ENCODE measurements at places on chromosomes 3 and 15. TPM values are rescaled to one million over a fixed set of nuclear protein-coding genes. Genes with fewer than 3 reads are reported as not detected.

The NTRK3 gene
- not detected for total RNA-seq

- DNase-seq: no peak
Observed at GRCh38 chr3:169815590-169816150, 3.0 kb upstream of the LRRC34 start.

DNA sequence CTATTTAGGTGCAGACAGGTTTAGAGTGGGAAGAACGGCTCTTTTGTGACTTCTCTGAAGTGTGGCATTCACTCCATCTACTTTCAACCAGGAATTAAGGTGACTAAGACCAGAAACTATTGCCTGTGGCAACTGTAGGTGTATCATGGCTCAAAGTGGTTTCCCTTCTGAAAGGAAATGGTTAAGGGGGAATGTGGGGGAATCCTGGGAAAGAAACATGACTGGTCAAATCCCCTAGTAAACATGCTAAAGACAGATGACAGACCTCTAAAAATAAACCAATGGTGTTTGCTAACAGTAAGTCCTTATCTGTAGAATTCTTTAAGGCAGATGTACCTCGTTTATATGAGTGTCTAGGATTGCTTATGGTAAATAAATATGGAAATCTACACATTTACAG is 56.9 kb downstream of the MEGF11 start:
- no peak for DNase-seq

The ERC2 gene
- 0.78 TPM for total RNA-seq

DNA sequence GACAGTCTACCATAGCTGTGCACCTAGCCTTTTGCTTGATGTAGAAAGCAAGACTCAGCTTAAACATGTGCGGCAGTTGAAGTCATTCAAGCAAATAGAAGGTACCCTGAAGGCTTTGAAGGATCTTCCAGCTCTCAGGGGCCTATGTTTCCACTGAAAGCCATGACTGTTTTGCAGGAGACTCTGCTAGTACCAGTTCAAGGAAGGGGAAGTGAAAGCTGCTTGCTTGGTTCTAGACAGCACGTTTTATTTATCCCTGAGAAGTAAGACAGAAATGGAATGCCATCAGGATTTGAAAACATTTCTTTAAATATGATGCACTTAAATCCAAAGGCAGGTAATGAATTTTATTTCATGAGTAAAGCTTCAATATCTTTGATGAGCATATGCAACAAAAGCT is 311.4 kb downstream of the PDCD6IP start:
- no peak for DNase-seq

DNA sequence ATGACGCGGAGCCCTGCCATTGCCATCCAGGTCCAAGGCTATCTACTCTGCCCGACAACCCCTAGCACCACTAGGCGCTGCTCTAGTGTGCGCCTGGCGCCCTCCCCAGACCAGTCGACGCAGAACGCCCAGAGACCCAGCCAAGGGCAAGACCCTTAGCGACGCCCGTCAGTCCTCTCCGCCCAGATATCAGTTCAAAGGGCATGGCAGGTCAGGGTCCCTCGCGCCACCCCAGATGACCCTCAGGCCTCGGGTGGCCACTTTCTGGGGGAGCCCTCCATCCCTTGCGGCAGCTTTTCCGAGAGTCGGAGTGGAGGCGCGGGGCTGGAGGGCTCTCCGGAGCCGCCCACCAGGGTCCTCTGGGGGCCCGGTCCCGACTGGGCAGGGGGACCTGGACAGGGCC is 371 bp upstream of the CLSTN2 start:
- peak; percentile 87 for DNase-seq

The GOLGA8K gene
- total RNA-seq: 0.75 TPM

- DNase-seq: no peak
Observed at GRCh38 chr3:52306978-52307377, 9.1 kb upstream of the DNAH1 start.

DNA sequence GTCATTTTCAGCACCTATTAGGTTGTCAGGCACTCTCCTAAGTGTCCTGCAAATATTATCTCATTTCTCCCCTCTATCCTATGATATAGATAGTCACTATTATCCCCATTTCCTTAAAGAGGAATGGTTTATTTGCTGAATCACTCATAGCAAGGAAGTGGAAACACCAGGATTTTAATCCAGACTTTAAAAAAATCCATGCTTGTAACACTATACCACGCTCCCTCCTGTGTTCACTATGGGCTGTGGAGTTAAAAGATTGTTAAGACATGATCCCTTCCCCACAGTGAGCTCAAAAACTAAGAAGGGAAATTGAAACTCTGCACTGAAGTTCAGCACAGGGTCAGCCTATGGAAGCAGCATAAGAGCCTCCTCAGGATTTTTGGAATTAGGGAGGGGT is 60.2 kb downstream of the TMEM39A start:
- no peak for DNase-seq

- DNase-seq: no peak
Observed at GRCh38 chr3:116263842-116264545, 181.3 kb downstream of the LSAMP start.

DNA sequence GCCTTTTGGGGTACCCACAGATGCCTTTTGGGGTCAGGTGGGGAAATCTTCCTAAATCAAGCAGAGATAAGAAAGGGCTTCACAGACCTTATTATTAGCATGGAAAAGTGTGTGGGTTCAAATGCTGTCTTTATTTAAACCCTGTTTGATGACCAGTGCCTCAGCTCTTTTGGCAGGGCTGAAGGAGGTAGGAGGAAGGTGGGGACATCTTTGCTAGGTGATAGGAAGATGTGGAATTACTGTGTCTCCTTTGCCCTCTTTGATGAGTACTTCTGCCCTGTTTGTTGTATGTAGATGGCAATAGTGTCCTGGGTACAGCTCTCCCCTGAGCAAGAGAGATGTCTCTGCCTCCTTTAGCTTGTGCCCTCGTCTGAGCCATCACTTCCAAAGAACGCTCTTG is 333.3 kb upstream of the ROPN1 start:
- DNase-seq: no peak

GRCh38 chr3:81170298-81170697 is 591.1 kb downstream of the GBE1 start:
- DNase-seq: no peak

The ZNF620 gene
- 4.8 TPM for total RNA-seq

DNA sequence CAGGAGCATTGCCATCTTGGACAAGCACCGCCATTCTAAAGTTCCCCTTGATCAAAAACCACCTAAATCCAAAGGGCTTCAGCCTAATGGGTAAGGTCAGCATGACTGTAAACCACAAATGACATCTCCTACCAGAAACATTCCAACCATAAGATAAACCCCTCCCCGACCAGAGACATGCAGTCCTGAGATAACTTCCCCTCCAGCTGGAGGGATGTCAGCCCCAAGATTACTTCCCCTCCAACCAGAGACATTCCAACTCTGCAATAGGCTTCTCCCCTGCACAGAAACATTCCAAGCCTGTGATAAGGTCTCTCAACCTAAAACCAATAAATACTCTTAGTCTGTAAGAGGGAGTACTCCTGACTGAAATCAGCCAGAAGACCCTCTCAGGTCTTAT is 62.7 kb upstream of the DNAJC19 start:
- DNase-seq: no peak

The SH3GL3 gene
- not detected for total RNA-seq

- DNase-seq: no peak
Observed at GRCh38 chr15:58544756-58545155, 113.0 kb downstream of the LIPC start.

DNA sequence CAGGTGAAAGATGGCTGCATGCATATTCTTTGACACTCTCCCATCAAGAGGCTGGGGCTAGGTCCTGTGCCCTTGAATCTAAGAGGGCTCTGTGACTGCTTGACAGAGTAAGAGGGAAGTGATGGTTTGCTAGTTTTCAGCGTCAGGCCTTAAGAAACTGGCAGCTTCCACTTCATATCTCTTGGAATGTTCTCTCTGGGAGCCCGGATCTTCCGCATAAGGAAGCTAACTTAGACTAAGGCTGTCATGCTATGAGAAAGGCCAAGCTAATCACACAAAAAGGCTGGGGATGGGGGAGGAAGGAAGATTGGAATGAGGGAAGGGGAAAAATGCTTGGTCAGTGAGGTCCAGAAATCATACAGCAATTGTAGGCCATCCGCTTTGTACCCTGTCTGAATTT is 50.0 kb downstream of the MB21D2 start:
- no peak for DNase-seq

DNA sequence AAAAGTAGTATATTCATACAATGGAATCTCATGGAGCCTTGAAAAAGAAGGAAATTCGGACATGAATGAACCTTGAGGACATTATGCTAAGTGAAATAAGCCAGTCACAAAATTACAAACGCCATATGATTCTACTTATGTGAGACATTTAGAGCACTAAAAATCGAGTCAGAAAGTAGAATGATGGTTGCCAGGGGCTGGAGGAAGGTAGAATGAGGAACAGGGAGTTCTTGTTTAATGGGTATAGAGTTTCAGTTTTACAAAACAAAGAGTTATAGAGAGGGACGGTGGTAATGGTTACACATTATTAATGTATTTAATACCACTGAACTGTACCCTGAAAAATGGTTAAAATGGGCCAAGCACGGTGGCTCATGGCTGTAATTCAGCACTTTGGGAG is 19.5 kb downstream of the UBXN7 start:
- DNase-seq: no peak

- DNase-seq: peak; percentile 48
Observed at GRCh38 chr15:80210611-80211573, 41.1 kb downstream of the CTXND1 start.

- no peak for DNase-seq
Observed at GRCh38 chr15:64837502-64837901, 4.2 kb upstream of the PLEKHO2 start.

- DNase-seq: no peak
Observed at GRCh38 chr3:156627946-156628569, 46.3 kb upstream of the TIPARP start.

The RTP3 gene
- not detected for total RNA-seq

DNA sequence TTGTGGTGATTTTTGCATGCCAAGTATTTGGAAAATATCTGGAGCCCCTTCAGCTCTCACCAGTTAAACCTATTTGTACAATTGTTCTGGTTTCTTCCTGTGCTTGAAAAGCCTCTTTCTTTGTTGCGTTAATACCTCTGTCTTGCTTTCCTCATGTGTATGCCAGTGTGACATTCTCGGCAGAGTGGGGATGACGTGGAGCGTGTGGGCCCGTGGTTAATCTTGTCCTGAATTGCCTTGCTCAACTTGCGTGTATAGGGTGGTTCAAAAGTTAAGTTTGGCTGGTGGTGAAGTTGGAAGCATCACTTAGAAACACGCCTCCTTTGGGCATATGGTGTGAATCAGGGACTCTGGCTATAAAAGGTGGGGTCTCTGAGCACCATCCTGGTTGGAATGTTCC is 67.1 kb downstream of the IGF1R start:
- DNase-seq: no peak

- DNase-seq: no peak
Observed at GRCh38 chr3:43400781-43401730, 114.7 kb downstream of the SNRK start.

The CYP1A1 gene
- 0.18 TPM for total RNA-seq

DNA sequence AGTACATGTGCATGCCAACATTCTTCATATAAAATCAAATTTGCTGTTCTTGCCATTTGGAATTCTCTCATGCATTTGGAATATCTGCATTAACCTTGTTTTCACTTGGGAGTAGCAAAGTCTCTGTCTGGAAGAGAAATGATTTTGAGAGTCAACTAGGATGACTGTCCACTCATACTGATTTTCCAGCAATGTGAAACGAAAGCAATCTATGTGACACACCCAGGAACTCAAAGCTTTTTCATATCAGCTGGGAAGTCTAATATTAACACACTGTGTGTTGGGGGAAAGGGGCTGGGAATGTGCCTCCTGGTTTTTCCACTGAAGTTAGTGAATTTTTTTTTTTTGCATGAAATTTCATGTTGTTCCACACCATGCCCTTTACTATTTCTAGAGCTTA is 124.9 kb downstream of the DUT start:
- no peak for DNase-seq

The GREM1 gene
- total RNA-seq: 294 TPM

GRCh38 chr3:43142472-43142871 is 36.6 kb upstream of the POMGNT2 start:
- DNase-seq: no peak

DNA sequence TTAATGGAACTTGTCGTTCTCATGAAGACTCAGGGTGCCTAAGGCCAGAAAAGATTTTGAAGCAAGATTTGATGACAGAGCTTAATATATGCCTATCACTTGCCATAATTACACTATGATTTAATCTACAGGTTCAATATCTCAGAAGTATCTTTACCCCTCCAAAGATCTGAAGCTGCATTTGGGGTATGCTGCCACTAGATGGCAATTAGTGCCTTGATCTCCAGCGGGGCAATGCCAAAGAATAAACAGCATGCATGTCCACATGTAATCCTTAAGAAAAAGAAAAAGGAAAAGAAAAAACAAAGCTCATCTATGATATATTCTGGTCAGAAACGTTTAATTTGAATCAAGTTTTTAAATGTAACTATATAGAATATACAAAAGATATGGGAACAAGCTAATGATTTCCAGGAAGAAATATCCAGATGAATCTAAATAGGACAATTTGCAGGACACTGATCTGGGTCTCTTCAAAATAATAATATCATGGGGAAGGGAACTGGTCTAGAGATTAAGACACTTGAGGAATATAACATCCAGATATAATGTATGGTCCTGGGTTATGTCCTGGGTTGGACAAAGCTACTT is 55.0 kb upstream of the SOX14 start:
- DNase-seq: no peak

DNA sequence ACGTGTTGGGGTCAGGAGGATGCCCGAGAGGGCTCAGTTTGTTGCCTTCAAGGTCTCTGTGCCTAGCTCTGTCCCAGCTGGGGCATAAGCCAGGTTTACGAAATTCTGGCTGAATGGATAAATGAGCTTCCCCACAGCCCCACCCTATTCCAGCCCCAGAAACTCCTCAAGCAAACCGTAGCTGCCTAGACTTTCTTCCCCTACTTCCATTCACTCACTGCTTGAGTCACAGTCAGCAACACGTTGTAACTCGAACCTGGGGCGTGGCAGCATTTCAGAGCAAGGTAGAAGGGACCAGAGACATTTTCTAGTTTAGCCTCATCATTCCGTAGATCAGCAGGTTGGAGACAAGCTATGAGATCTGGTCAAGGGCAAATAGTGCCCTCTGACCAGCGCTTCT is 24.2 kb downstream of the NMNAT3 start:
- DNase-seq: no peak

The MYL3 gene
- 1.6 TPM for total RNA-seq

GRCh38 chr15:51760805-51761204 is 9.4 kb downstream of the TMOD2 start:
- no peak for DNase-seq
